ENCODE measurements at places on chromosomes 5 and 9.

DNA sequence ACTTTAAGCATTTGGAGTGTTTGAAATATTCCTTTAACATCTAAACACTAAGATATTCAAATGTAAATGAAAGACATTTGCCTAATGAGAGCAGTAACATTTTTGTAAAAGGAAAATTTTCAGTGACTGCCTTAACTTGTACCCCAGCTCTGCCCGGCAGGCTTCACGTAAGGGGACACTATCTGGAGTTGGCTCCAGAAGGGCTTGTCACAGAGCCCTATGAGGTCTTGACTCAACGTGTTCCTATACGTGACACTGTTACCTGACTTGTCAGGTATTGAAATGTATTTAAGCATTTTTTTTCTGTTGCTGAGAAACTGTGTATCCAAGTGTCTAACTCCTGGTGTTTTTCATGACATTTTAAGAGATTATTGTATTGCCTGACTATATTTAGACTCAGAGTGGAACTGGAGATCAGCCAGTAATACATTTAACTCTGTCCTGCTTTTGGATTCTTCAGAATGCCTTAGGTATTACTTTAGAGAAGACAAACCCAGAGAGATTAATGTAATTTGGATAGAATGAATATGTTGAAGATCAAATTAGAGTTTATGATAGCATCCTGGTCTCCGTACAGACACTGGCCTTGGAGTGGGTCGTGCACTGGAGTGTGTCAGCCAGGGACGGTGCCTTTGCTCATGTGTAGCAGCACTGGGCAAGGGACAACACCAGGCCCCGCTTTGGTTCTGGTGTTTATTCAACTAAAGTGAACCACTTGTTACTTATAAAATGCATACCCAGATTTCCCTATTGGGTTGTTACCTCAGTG lies 34.6 kb upstream of the PHF2 start:
- no peak for DNase-seq

- DNase-seq, result no peak
These were observed 41.6 kb upstream of the FST start for GRCh38 chr5:53438486-53439472.

DNA sequence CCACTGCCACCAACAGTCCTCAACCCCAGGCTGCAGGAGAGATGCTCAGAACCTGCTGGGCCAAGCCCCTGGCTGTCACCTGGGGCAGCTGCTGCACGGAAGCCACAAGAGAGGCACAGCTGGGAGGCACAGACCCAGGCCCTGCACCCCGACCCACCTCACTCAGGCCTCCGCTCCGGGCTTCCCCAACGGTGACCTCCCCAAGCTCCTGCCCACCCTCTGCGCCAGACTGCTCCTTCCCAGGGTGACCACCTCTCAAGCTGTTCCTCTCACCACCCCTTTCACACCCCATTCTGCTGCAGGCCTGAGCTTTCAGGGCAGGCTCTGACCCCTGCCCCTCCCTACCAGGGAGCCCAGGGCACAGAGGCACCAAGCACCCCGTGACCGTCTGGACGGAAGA lies 33.0 kb downstream of the VAV2 start:
- DNase-seq, result no peak

- DNase-seq, result no peak
These were observed 79.4 kb downstream of the WWC1 start for GRCh38 chr5:168370831-168371230.

DNA sequence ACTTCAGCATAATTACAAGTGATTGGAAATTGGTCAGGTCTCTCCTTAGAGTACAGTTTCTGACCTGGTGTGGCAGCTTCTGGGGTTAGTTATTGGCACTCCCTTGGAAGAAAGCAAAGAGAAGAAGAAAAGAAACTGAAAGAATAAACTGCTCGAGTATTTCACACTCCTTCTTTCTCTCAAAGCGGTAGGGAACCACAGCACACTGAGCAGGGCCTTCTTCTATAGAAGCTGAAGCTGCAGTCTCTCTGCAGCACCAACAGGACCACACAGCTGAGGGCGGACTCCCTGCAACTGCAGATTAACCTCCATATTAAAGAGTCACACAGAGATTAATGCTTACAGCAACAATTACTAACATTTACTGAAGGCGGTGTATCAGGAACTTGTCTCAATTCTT lies 152.0 kb downstream of the TRPM6 start:
- no peak for DNase-seq

- no peak for DNase-seq
These were observed 211.9 kb downstream of the ACTL7B start for GRCh38 chr9:108643731-108644510.

GRCh38 chr9:110887276-110887675 lies 151.0 kb downstream of the LPAR1 start:
- DNase-seq, result no peak

GRCh38 chr5:93736284-93736683 lies 5.1 kb downstream of the POU5F2 start:
- DNase-seq, result no peak

DNA sequence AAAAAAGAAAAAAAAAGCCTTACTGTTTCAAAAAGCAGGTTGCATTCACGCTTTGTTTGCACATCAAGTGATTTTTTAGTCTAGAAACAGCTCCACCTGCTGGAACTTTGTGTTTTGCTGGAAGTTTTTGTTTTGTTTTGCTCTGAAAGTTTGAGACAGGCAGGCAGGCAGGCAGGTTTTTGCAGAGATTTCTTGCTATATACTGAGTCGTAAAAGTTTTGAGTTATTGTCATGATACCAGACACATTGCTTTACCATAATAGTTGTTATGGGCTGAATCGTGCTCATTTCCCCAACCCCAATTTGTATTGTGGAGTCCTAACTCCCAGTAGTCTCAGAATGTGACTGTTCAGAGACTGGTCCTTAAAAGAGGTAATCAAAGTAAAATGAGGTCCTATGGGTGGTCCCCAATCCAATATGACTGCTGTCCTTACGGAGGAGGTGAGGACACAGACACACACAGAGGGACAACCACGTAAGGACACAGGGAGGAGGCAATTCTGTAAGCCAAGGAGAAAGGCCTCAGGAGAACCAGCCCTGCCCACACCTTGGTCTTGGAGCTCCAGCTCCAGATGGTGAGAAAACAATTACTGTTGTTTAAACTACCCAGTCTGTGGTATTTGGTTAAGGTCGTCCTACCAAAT lies 20.9 kb downstream of the OR2Y1 start:
- peak; percentile 27 for DNase-seq

DNA sequence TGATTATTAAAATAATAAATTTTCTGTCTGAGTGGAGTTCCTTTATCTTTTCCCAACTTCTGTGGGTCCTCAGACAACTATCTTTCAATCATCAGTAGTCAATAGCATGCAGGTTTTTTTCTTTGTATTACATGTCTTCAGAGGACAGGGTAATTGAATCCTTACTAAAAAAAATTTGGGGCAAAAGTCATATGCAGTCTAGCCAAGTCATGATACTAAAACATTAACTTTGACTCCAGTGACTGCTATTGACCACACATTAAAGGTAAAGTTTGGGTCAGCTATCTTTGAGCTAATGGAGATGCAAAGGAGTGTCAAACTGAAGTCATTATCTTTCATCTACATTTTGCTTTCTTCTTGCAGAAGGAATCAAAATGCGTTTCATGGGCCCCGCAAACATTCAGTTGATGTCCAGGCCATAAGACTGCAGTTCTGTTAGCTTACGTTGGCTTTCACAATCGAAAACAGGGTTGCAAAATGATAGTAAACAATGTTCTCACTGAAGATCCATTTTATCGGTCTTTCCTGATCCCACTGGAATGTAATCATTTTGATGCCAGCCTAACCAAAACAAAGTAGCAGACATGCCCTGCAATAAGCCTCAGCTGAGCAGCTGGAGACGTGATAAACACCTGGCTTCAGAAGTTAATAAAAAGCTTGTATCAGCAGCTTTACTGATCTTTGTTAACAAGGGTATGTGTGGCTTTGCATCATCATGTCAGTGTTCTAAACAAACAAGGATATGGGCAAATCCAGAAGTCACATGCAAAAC lies 186.1 kb upstream of the PRLR start:
- DNase-seq, result no peak

DNA sequence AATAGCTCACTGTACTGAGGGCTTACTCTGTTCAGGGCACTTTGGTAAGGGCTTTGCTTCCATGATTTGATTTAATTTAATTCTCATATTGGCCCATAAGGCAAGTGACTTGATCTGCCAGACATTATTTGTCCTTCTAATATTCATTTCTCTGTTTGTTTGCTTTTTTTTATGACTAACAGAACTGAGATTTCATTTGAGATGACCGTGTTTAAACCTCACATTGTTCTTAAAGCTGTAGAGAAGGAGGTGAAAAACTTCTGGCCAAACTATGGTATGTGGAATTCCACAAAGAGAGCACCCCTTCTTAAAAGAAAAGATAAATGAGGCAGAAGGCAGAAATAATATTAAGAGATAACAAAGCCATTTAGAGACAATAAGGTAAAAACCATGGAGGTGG lies 775.6 kb upstream of the ACO1 start:
- no peak for DNase-seq

DNA sequence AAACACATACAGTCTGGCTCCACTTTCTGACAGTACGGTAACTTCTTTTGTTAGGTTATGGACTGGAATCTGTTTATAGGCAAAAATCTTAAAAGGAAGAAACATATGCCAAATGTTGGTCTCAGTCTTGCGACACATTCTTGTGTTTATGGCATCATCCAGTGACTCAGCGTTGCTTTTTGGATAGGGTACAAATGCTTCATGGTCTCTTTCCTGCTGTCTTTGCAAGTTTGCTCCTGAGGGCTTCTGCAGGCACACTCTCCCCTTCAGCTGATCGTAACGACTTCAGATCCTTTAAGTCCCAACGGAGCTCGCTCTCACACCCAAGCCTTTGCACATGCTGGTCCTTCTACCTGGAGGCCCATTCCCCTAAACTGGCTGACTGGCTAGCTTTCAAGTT lies 23.6 kb upstream of the TNFSF8 start:
- no peak for DNase-seq

GRCh38 chr5:89698028-89698427 lies 711.5 kb downstream of the CETN3 start:
- no peak for DNase-seq

- no peak for DNase-seq
These were observed 99.3 kb downstream of the NUDT12 start for GRCh38 chr5:103463261-103463660.

- DNase-seq, result no peak
These were observed 151.1 kb downstream of the ARL15 start for GRCh38 chr5:54159153-54159892.

DNA sequence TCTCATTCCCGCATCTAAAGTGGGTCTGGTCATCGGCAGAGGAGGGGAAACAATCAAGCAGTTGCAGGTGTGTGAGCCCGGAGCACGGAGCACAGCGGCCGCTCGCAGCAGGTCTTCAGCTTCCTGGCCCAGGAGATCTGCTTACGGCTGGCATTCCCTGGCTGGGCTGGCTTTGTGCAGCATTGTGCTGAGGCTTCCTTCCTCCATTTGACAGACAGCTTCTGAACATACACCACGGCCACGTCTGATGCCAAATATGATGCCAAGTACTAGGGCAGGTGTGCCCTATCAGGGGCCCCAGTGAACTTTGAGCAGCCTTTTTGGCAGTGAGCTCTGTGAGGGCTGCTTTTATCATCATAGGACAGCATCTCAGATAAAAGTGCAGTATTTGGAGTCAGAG lies 37.1 kb downstream of the FUBP3 start:
- no peak for DNase-seq

GRCh38 chr9:115115117-115115880 lies 2.7 kb downstream of the TNC start:
- no peak for DNase-seq

DNA sequence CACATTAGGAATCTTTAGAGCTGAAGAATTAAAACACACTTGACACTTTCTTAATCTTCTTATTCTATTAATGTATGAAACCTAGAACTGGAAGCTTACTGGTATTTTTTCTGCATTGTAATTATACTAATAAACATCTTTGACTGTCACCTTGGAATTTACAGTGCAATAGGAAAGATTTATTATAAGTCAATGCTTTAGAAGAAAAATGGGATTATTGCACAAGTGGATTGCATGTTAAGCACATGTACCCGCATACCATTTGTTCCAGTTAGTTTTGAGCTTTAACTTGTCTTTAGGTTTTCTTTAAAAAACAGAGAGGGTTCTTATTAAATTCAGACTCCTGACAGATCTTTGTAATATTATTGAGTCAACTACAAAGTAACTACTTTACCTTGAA lies 278.5 kb downstream of the CCDC171 start:
- no peak for DNase-seq

DNA sequence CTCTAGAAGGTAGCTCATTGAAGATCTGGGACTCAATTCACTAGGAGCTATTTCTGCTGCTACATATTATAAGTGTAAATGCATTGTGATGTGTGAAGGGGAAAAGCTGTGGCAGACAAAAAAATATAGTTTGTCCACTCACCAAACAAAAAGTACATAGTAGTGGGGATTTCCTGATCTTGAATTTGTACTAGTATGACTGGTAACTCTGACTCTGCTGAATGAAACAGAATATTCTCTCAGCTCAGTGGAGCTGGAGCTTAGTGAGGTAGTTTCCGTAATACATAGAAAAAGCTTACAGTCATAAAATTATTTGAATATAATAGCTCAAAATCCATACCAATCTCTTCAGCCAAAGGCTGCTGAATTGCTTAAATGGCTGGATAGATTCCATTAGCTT lies 455.6 kb upstream of the CD180 start:
- no peak for DNase-seq

GRCh38 chr9:78114581-78114980 lies 83.0 kb upstream of the GNAQ start:
- DNase-seq, result no peak

DNA sequence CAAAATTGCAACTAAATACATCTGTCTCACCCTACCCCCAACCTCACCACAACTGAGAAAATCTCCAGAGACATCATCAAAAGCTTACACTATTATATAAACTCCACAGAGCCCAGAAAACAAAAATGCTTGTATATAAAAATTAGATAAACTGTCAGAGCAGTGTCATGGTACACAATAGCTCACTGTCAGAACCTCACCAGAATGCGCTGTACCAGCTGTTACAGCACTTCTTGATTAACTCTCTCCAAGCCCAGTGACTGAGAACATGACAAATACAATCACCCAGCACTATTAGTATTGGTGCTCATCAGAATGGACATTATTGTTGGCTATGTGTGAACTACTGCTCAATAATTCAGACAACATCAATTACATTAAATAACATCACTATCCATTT lies 65.7 kb downstream of the ZDHHC21 start:
- no peak for DNase-seq

DNA sequence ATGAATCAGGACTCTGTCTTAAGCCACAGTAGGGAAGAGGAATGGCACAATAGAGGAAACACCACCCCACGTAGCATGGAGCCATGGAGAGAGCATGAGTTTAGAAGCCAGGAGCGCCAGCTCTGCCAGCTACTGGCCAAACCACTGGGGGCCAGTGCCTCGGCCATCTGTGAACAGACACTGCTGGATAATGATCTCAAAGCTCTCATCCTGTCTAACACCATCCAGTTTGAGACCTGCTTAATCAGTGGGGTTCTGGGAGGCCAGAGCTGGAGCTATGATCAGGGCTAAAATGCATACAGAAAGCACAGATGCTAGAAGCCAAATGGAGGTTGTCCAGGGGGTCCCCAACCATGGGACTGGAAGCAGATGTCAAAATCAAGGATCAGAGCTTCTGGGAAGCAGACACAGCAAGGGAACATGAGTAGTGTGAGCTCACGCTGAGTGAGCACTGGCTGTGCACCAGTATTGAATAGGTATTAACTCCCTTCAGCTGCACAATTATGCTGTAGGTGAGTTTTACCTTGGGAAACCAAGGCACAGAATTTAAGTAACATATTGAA lies 92.7 kb downstream of the KCNIP1 start:
- no peak for DNase-seq

GRCh38 chr5:117455236-117456233 lies 880.9 kb upstream of the SEMA6A start:
- DNase-seq, result no peak

All from T-helper 2 cell (primary cell).